ENCODE measurements at places on chromosomes 2 and 18.

GRCh38 chr2:43227830-43228281 is 1.4 kb upstream of the ZFP36L2 start:
- no peak for DNase-seq

- peak; percentile 42 for DNase-seq
These were observed 55.9 kb downstream of the UNC50 start for GRCh38 chr2:98664323-98664722.

DNA sequence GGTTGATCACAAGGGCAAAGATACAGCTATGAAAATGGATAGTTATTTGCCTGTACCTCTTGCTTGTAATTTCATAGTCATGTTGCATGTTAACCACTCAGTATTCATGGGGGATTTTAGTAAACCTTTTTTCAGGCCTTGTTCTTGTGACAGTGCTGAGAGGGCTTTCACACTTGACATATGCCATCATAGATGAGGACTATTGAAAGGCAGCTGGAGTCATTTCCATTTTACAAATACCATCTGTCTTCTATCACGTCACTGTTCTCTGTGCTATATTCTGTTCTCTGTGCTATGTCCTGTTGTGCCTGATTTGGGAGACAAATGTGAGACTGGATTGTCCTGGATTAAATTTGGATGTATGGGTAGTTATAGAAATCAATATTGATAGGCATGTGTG is 131.7 kb downstream of the LYPD6B start:
- DNase-seq, result no peak

DNA sequence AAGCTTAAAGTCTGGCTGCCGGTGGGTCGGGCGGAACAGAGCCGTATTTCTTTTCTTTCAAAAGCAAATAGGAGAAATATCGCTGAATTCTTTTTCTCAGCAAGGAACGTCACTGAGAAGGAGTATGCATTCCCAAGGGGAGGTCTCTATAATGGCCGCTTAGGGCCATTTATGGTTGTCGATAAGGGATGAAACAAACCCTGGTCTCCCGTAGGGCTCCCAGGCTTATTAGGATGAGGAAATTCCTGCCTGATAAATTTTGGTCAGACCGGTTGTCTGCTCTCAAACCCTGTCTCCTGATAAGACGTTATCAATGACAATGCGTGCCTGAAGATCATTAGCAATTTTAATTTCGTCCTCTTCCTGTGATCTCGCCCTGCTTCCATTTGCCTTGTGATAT is 227.7 kb upstream of the ZEB2 start:
- no peak for DNase-seq

GRCh38 chr2:73859721-73860586 is 31.2 kb downstream of the STAMBP start:
- peak; percentile 11 for DNase-seq

DNA sequence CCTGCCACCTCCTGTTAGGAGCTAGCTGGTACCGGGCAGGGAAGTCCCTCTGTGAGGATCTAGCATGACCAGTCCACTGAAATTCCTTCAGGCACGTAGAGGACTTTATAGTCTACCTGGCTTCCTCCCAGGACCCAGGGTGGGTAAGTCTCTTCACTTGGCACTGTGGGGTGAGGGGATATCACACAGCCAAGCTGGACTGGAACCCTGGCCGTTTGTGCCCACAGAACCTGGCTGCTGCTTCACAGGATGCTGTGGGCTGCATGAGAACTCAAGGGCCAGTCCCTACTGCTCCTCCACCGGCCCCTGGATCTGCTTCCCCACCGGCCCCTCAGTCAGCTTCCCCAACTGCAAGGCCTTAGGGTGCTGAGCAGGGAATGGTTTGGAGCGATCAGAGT is 35.8 kb downstream of the HS1BP3 start:
- DNase-seq, result no peak

GRCh38 chr2:84878459-84878858 is 2.4 kb downstream of the TRABD2A start:
- no peak for DNase-seq

DNA sequence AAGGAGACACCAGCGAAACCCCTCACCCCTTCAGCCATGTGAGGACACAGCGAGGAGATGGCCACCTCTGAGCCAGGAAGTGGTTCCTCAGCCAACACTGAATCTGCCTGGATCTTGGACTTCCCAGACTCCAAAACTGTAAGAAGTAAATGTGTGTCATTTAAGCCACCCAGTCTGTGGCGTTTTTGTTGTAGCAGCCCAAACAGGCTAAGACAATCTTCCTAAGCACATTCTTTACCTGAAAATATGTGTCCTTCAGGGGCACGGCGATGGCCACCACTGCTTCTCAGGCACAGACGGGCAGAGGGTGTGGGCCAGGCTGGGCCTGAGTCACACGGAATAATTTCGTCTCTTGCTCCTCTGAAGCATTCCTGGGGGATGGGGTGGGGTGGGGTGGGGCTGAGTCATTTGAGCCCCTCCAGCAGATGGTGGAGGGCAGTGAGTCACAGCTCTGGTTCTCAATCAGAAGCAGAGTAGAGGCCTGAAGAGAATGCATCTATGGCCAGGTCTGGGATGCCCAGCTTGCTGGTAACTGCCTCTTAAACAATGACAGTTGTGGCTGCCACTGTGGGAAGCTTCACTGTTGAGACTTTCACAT is 142.4 kb downstream of the CAPN13 start:
- DNase-seq, result no peak
